ENCODE measurements at places on chromosomes 11 and 22. TPM values are rescaled to one million over a fixed set of nuclear protein-coding genes. Genes with fewer than 3 reads are reported as not detected.

Gene KIF18A
- 23.3 TPM for total RNA-seq

Gene TH
- not detected for total RNA-seq

Gene C11orf87
- total RNA-seq = 0.29 TPM

- no peak for DNase-seq
These were observed 827 bp downstream of the PHF21B start for GRCh38 chr22:45008751-45009605.

- DNase-seq = no peak
These were observed 823.1 kb downstream of the DLG2 start for GRCh38 chr11:84804041-84804440.

- DNase-seq = peak; percentile 94
These were observed 29.6 kb downstream of the TRIM29 start for GRCh38 chr11:120108154-120108784.

GRCh38 chr11:40291741-40292140 lies 1167.7 kb downstream of the LRRC4C start:
- no peak for DNase-seq

GRCh38 chr11:23991165-23991539 lies 505.7 kb upstream of the LUZP2 start:
- no peak for DNase-seq

DNA sequence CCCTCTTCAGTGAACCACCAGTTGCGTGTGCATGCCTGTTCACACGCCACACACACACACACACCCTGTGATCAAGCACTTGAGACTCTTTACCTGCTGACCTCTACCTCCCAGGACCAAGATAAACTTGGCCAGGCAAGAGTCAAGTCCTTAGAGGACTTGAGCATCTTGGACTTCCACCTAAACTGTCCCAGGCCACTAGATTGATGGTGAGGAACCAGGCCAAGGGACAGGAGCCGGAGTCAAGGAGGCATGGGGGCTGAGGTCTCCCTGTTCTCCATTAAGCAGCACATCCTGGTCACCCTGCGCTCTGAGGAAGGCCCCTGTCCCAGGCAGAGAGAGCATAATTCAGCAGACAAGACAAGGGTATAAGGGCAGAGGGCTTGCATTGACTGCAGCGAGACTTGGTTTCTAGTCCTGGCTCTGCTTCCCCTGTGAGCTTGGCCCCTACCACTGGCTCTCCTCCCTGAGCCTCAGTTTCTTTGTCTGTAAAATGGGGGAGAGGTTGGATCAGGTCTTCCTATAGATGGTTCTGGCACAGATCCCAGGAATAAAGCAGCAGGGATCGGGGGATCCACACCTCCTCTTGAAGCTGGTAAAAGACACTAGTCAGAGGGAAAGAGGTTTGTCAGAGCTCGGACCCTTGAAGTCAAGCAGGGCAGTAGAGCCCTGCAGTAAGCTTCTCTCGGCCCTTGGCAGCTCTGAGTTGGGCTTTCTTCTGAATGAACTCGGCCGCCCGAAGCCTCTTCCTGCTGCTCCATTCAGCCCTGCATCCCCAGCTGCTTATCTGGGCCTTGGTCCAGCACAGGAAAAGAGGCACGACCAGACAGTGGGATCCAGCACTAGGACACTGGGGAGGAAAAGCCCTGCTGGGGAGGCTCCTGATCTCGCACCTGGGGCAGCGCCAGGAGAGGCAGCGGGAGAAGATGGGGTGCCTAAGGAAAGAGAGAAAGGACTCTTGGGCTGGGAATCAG lies 2.0 kb downstream of the CREB3L1 start:
- DNase-seq = no peak

DNA sequence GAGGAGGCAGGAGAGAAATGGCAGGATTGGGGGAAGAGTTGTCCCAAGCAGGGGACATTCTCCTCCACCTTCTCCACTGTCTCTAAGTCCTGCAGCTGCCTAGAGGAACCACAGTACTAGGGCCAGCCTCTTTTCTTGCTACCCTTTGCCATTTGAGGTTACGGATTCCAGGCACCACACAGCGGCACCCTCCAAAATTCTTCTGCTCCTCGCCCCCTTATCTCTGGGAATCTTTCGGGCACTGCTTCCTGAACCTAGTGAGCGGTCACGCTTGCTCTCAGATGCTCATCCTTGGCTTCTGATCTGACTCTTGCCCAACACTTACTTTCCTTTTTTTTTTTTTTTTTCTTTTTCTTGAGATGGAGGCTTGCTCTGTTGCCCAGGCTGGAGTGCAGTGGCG lies 26.6 kb upstream of the XBP1 start:
- no peak for DNase-seq

DNA sequence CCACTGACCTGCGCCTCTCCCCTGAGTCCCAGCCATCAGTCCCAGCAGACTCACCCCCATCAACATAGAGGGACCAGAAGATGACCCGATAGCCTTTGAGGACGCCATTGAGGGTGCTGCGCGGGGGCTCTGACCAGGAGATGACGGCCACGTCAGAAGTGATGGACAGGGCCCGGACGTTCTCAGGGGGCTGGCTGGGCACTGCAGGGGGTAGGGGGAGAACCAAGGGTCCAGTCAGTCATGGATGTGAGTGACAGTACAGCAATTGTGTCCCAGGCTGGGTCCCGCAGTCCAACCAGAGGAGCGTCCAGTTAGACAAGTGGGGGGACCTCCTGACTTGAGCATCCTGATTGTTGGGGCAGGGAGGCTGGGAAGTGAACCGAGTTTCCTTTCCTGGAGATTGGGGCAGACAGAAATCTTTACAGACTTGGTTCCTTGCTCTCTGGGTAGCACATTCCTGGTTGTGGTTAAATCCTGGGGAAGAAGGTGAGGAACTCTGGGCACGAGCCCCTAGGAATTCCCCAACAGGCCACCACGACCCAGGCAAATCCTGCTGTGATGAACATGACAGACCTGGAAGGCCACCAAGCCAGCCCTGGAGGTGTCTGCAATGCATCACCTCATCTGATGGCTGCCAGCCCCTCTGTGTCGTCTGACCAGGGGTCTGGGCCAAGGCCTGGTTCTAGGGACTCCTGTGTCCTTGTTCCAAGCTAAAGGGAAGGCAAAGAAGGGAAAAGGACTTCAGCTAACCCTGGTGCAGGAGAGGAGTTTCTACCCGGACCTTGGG lies 133.9 kb downstream of the CEP164 start:
- no peak for DNase-seq

- no peak for DNase-seq
These were observed 64.8 kb downstream of the RPUSD4 start for GRCh38 chr11:126146454-126147192.

DNA sequence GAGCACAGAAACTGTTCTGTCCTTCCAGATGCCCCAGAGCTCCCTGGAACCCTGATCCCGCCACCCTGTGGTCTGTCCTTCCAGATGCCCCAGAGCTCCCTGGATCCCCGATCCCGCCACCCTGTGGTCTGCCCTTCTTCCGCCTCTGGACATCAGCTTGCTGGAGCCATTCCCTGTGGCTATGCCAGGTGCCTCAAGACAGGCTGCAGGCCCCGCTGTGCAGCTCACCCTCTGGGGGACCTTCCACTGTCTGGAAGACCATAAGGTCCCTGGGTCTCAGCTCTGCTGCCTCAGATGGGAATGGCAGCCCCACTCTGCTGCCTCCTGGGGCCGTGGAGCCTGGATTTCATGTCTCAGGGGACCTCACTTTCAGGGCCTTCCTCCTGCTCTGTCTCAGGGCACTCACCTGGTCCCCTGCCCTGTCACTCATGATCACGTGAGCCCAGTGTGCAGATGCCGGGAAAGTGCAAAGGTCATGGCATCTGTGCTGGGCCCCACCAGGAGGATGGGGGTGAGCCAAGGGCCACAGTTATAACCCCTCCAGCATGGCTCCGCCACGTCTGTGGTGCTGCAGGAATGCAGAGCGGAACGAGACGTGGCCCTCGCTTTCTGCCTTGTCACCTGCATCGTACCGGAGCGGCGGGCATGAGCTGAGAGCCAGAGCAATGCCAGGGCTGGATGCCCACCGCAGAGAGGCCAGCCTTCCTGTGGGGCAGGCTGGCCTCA lies 1520.7 kb downstream of the BRD1 start:
- DNase-seq = no peak

- no peak for DNase-seq
These were observed 9.9 kb downstream of the NARS2 start for GRCh38 chr11:78564490-78565467.

DNA sequence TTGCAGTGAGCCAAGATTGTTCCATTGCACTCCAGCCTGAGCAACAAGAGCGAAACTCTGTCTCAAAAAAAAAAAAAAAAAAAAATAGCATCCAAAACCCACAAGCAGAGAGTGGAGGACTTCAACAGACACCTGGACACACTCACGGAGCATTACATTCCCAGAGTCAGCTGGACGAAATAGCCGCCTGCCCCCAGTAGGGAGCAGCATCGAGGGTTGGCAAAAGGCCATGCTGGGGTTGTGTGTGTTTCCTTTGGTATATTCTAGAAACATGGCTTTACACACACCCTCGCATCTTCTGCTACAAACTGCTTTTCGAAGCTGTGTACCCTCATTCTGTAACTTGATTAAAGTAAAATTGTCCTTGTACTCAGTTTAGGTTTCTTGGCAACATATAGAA lies 5.3 kb downstream of the ADA2 start:
- DNase-seq = no peak
